ENCODE measurements at places on chromosomes 7 and 10. TPM values are rescaled to one million over a fixed set of nuclear protein-coding genes. Genes with fewer than 3 reads are reported as not detected.

GIMAP4 gene
- 166 TPM for total RNA-seq

FGF8 gene
- not detected for total RNA-seq

TMEM236 gene
- total RNA-seq = 0.10 TPM

H2BK1 gene
- not detected for total RNA-seq

PCLO gene
- total RNA-seq = 3.8 TPM

RBM33 gene
- 23.5 TPM for total RNA-seq

LRRC72 gene
- total RNA-seq = not detected

MEOX2 gene
- 35.8 TPM for total RNA-seq

SPDYE2 gene
- total RNA-seq = not detected

ANXA8 gene
- total RNA-seq = not detected

PDE6C gene
- total RNA-seq = not detected

CFTR gene
- not detected for total RNA-seq

CFAP58 gene
- total RNA-seq = 0.76 TPM

SORCS1 gene
- not detected for total RNA-seq

RASA4 gene
- total RNA-seq = 30.4 TPM

SLC16A9 gene
- 0.67 TPM for total RNA-seq

GIMAP6 gene
- 171 TPM for total RNA-seq

DEPP1 gene
- 421 TPM for total RNA-seq

HOXA2 gene
- total RNA-seq = 1.1 TPM

COX15 gene
- 36.9 TPM for total RNA-seq

PTPN20 gene
- total RNA-seq = 0.19 TPM

NODAL gene
- total RNA-seq = not detected

ACHE gene
- total RNA-seq = 1.1 TPM

GOLGA7B gene
- not detected for total RNA-seq

ASB10 gene
- total RNA-seq = not detected

SMO gene
- 5.2 TPM for total RNA-seq

GRM3 gene
- total RNA-seq = not detected

PDZD7 gene
- 1.3 TPM for total RNA-seq

ARHGEF5 gene
- 0.33 TPM for total RNA-seq

TMEM26 gene
- under 0.01 TPM for total RNA-seq

TFR2 gene
- total RNA-seq = 0.38 TPM

SEMA3D gene
- 0.57 TPM for total RNA-seq

RNF148 gene
- 1.6 TPM for total RNA-seq

EBF3 gene
- total RNA-seq = 22.2 TPM

GLI3 gene
- 3.6 TPM for total RNA-seq

CYP2C19 gene
- total RNA-seq = not detected

LAMB4 gene
- total RNA-seq = 1.3 TPM

NUTM2A gene
- 0.48 TPM for total RNA-seq

GALNT11 gene
- total RNA-seq = 28.4 TPM

VIPR2 gene
- not detected for total RNA-seq

AKR1E2 gene
- total RNA-seq = 7.2 TPM

TUBGCP2 gene
- total RNA-seq = 62.6 TPM

LRRD1 gene
- total RNA-seq = under 0.01 TPM

MNX1 gene
- not detected for total RNA-seq

NRP1 gene
- total RNA-seq = 219 TPM

PLEKHS1 gene
- total RNA-seq = under 0.01 TPM

TAS2R40 gene
- total RNA-seq = not detected

Data from vein endothelial cell (primary cell).